ENCODE measurements at places on chromosomes 1 and 21. TPM values are rescaled to one million over a fixed set of nuclear protein-coding genes. Genes with fewer than 3 reads are reported as not detected.

GRCh38 chr1:110048923-110049601, 14.6 kb downstream of the STRIP1 start:
- no peaks in the 10 kb centered on the region for H3K27me3 ChIP-seq
- peaks cover 100% of the 10 kb centered on the region for H3K36me3 ChIP-seq
- DNase-seq: peak; percentile 57
- no peak overlapping the region for H3K4me3 ChIP-seq

- peak; percentile 94 for DNase-seq
- no peaks in the 10 kb centered on the region for H3K36me3 ChIP-seq
- H3K27me3 ChIP-seq: no peaks in the 10 kb centered on the region
- peak overlapping the region; percentile 86 for H3K27ac ChIP-seq
- peak overlapping the region; percentile 14 for H3K4me3 ChIP-seq
These were observed 20.4 kb upstream of the TARBP1 start for GRCh38 chr1:234499119-234499942.

ZNF695 gene
- not detected for total RNA-seq

C1QB gene
- 57.8 TPM for total RNA-seq

DNA sequence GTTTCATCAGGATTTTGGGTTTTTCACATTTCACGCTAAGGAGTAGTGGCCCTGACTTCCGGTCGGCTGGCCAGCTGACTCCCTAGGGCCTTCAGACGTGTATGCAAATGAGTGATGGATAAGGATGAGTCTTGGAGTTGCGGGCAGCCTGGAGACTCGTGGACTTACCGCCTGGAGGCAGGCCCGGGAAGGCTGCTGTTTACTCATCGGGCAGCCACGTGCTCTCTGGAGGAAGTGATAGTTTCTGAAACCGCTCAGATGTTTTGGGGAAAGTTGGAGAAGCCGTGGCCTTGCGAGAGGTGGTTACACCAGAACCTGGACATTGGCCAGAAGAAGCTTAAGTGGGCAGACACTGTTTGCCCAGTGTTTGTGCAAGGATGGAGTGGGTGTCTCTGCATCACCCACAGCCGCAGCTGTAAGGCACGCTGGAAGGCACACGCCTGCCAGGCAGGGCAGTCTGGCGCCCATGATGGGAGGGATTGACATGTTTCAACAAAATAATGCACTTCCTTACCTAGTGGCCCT, 23.1 kb upstream of the TNFRSF1B start:
- no peaks in the 10 kb centered on the region for H3K27me3 ChIP-seq
- peak; percentile 71 for DNase-seq
- H3K4me1 ChIP-seq: peaks cover 26% of the 10 kb centered on the region
- H3K4me3 ChIP-seq: no peak overlapping the region
- H3K27ac ChIP-seq: peak overlapping the region; percentile 63

DNA sequence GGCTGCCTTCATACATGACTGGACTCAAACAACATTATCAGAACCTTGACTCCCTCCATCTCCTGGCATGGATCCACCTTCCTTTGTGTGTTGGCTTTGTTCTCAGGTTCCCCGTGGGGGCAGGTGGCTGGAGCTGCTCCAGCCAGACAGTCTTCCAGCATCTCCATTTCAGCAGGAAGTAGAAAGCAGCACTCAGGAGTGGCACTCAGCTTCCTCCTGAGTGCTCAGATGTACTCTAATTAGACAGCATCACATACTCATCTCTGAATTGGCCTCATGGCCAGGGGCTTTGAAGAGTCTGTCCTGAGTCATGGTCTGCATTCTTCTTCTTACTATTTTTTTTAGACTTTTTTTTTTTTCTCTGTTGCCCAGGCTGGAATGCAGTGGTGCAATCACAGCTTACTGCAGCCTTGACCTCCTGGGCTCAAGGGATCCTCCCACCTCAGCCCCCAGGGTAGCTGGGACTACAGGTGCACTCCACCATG, 27.9 kb downstream of the OVAAL start:
- no peak overlapping the region for H3K27ac ChIP-seq
- peak; percentile 78 for DNase-seq
- H3K4me3 ChIP-seq: no peak overlapping the region
- no peaks in the 10 kb centered on the region for H3K36me3 ChIP-seq
- no peaks in the 10 kb centered on the region for H3K27me3 ChIP-seq

- no peak for DNase-seq
- H3K4me1 ChIP-seq: no peaks in the 10 kb centered on the region
- no peaks in the 10 kb centered on the region for H3K36me3 ChIP-seq
- H3K27ac ChIP-seq: no peak overlapping the region
These were observed 1922.8 kb downstream of the MRPL39 start for GRCh38 chr21:23684431-23684830.

PGLYRP3 gene
- not detected for total RNA-seq

DNA sequence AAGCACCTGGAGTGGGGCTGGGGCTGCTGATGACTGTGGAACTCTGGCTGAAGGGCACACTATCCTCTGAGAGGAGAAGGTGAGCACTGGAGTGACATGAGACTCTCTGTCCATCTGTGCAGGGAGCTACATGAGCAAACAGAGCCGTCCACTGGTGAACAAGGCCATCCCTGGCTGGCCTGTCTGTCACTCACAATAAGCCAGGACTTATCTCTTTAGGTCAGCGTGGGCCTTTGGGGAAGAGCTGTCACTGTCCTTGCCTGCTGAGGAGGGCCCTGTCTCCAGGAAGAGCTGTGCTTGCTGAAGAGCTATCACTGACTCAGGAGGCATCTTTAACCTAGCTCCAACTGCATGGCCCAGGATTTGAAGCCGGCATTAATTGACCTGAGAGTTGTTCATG, 82.1 kb downstream of the FOXD2 start:
- H3K27me3 ChIP-seq: no peaks in the 10 kb centered on the region
- H3K4me3 ChIP-seq: no peak overlapping the region
- no peak overlapping the region for H3K27ac ChIP-seq
- DNase-seq: no peak

DNA sequence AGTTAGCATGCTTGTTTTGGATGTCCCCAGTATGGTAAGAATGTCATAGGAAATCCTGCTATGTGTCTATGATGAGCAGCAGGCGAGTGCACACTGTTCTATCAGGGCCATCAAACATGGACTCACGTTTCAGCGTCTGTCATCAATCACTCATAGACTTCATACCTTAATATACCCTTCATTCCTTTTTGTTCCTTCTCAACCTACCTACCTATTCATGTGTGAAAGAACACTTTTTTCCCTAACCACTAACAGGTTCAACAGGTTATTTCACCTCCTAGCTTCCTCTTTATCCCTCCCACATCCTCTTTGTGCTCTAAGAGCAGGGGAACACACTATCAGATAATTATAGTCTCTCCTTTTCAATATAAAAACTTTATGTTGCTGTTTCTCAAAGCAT, 300.6 kb downstream of the TM2D1 start:
- no peaks in the 10 kb centered on the region for H3K27me3 ChIP-seq
- H3K4me3 ChIP-seq: no peak overlapping the region
- H3K36me3 ChIP-seq: no peaks in the 10 kb centered on the region
- no peak overlapping the region for H3K27ac ChIP-seq
- DNase-seq: no peak
- no peaks in the 10 kb centered on the region for H3K4me1 ChIP-seq

DNA sequence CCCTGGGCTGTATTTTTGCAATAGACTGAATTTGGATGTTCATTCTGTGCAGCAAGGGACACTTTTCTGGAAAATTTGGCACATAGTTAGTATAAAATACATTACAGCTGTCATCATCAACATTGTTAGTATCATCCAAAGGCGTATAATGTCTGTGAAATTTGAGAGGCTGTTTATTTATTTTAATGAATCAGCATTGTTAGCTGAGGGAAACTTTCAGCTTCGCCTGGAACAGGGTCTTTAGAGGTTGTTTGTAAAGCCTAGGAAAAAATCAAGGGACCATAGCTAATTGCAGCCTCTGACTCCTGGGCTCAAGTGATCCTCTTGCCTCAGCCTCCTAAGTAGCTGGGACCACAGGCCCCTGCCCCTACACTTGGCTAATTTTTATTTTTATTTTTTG, 106.8 kb upstream of the USP24 start:
- H3K36me3 ChIP-seq: no peaks in the 10 kb centered on the region
- no peaks in the 10 kb centered on the region for H3K4me1 ChIP-seq
- H3K4me3 ChIP-seq: no peak overlapping the region

PLPPR4 gene
- 0.58 TPM for total RNA-seq

ZNF670 gene
- total RNA-seq: not detected

CENPF gene
- total RNA-seq: 5.4 TPM

DNA sequence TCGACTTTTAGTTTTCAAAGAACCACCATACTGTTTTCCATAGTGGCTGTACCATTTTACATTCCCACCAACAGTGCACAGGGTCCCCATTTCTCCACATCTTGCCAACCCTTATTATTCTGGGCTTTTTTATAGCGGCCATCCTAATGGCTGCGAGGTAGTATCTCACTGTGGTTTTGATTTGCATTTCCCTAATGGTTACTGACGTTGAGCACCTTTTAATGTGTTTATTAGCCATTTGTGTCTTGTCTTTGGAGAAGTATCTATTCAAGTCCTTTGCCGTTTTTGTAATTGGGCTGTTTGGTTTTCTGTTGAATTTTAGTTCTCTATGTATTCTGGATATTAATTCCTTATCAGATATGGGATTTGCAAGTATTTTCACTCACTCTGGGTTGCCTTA, 22.3 kb upstream of the KCNAB2 start:
- no peak overlapping the region for H3K27ac ChIP-seq
- H3K27me3 ChIP-seq: no peaks in the 10 kb centered on the region
- H3K4me3 ChIP-seq: no peak overlapping the region
- H3K36me3 ChIP-seq: no peaks in the 10 kb centered on the region
- no peak for DNase-seq
- H3K4me1 ChIP-seq: no peaks in the 10 kb centered on the region

- no peak overlapping the region for H3K4me3 ChIP-seq
- no peak overlapping the region for H3K27ac ChIP-seq
- H3K36me3 ChIP-seq: no peaks in the 10 kb centered on the region
These were observed 4.7 kb downstream of the MAP1LC3C start for GRCh38 chr1:241994171-241994570.

DNA sequence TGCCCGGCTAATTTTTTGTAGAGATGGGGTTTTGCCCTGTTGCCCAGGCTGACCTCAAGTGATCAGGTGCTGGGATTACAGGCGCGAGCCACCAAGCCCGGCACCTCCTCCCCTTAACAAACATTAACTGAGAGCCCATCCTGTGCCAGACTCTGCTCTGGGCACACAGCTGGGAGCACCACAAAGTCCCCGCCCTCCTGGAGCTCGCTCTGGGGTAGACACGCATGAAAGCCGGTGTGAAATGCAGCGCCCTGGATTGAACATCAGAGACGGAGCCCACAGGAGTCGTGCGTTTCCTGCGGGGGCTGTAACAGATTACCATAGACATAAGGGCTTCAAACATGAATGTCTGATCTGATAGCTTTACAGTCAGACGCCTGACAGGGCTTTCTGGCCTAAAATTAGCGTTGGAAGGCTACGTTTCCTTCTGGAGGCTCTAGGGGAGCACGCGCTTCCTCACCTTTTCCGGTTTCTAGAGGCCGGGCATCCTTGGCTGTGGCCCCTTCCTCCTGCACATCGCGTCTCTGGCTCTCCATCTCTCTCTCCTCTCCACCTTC, 14.3 kb downstream of the SLC27A3 start:
- H3K4me3 ChIP-seq: peak overlapping the region; percentile 14
- no peak for DNase-seq
- H3K27ac ChIP-seq: peak overlapping the region; percentile 89
- H3K27me3 ChIP-seq: no peaks in the 10 kb centered on the region
- peaks cover 27% of the 10 kb centered on the region for H3K4me1 ChIP-seq

DNA sequence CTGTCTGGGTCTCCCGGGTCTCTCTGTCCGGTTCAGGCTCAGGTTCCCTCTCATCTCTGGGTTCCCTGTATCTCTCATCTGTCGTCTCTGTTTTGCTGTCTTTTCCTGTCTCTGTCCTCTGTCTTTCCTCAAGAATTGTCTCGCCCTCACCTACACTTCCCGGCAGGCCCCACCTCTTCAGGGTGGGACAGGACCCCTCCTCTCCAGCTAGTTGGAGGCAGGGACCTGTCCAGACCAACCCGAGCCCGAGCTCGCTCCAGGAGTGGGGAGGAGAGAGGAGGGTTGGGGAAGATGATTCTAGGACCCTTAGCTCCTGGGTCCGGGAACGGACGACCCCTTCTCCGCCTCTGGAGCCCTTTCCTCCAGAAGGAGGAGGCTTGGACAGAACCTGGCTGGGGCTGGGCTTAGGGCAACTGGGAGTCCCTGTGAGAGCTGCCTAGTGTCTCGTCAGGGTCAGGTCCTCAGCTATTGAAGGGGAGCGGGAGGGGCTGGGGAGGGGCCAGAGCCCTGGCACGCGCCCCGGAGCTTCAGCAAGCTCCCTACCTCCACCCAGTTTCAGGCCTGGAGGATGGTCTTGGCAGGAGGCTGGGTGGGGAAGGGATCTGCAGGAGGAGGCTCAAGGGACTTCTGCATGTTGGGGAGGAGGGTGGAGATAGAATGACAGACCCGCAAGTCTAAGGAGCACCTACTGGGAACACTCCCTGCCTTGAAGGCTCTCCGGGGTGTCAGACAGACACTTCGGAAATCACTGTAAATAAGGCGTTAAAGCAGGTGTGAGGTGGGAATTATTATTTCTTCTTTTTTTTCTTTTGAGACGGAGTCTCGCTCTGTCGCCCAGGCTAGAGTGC, 26.3 kb upstream of the EPB41 start:
- peak overlapping the region; percentile 85 for H3K27ac ChIP-seq
- H3K36me3 ChIP-seq: no peaks in the 10 kb centered on the region
- H3K27me3 ChIP-seq: no peaks in the 10 kb centered on the region
- H3K4me3 ChIP-seq: peak overlapping the region; percentile 96

GRCh38 chr1:234544087-234544579, 65.2 kb upstream of the TARBP1 start:
- H3K27ac ChIP-seq: peak overlapping the region; percentile 76
- H3K4me1 ChIP-seq: peaks cover 72% of the 10 kb centered on the region
- H3K36me3 ChIP-seq: no peaks in the 10 kb centered on the region

- no peaks in the 10 kb centered on the region for H3K4me1 ChIP-seq
- H3K4me3 ChIP-seq: no peak overlapping the region
- no peak for DNase-seq
- no peaks in the 10 kb centered on the region for H3K36me3 ChIP-seq
These were observed 111.8 kb downstream of the MAN1A2 start for GRCh38 chr1:117479086-117479485.

GRCh38 chr1:47621977-47622376, 184.1 kb downstream of the FOXD2 start:
- H3K4me1 ChIP-seq: no peaks in the 10 kb centered on the region
- H3K36me3 ChIP-seq: no peaks in the 10 kb centered on the region
- no peak overlapping the region for H3K4me3 ChIP-seq

- no peaks in the 10 kb centered on the region for H3K36me3 ChIP-seq
- peaks cover 66% of the 10 kb centered on the region for H3K4me1 ChIP-seq
- H3K27ac ChIP-seq: no peak overlapping the region
- no peak overlapping the region for H3K4me3 ChIP-seq
These were observed 19.7 kb downstream of the PBX1 start for GRCh38 chr1:164578479-164579200.

DNA sequence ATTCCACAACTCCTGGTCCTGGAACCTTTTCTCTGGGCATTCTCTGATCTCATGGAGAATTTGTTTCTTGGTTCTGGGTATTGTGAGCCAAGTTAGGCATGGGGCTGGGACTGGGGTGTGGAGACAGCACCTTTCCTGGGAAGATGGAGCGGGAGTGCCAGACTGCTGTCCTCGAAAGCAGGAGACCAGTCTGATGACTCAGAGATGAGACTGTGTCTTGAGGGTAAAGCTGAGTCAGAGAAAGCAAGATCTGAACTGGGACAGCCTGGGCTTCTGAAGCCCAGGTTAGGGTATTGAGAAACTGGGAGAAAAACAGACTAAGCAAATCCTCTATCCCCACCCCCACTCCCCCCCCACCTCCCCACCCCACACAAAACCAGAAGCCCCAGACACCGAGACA, 2.2 kb upstream of the KANK4 start:
- no peak for DNase-seq
- H3K36me3 ChIP-seq: no peaks in the 10 kb centered on the region
- no peak overlapping the region for H3K4me3 ChIP-seq
- H3K27ac ChIP-seq: no peak overlapping the region
- peaks cover 39% of the 10 kb centered on the region for H3K27me3 ChIP-seq
- peaks cover 10% of the 10 kb centered on the region for H3K4me1 ChIP-seq

Data from stomach (tissue), 19 donors.